ENCODE measurements at places on chromosomes 13 and 19.

GRCh38 chr13:82248762-82249161, 1633.5 kb downstream of the SLITRK1 start:
- no peak for DNase-seq

GRCh38 chr19:42276821-42277220, 7.8 kb downstream of the CIC start:
- no peak for DNase-seq

- DNase-seq = no peak
Measured at GRCh38 chr13:97356592-97356991, 77.4 kb upstream of the RAP2A start.

GRCh38 chr19:7304200-7304599, 10.0 kb upstream of the INSR start:
- DNase-seq = no peak

DNA sequence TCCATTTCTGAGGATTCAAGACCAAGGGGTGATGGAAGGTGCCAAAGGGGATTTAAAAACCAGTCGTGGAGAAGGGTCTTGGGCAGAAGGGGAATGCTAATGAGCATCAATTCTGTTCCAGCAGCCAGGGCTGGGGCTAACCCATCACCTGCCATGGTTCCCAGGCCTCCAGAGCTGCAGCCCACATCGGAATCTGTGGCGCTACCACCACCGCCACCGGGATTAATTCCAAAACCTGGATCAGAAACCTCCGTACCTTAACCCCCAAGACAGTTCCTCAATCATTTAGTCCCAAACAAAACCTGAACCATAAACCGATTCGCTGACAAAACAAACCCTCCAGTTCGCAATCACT, 583 bp downstream of the ZNF615 start:
- peak; percentile 7 for DNase-seq

- peak; percentile 46 for DNase-seq
Measured at GRCh38 chr19:19224852-19225494, 13.2 kb downstream of the NCAN start.

DNA sequence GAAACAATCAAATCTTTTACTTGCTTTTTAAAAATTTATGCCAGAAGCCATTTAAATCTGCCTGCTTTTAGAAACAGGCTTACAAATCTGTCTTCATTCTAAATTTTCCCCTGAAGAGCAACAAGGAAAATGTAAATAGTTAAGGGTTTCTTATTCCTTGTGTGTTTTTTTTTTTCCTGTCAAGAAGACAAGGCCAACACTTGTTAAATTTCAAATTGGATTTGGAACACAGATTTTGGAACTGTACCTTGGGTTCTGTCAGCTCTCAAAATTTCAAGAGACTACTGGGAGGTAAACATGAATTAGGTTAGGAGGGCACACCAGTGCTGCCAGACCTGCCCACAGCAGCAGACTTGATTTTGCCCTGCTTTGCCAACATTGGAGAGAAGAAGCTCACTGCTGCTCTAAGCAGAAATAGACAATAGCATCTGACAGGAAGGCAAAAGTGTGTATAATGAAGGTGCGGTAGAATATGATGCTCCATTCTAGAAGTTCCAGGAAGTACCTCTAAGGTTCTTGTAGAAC, 121.7 kb downstream of the NHLRC3 start:
- no peak for DNase-seq

GRCh38 chr13:65592731-65593130, 1637.4 kb downstream of the PCDH9 start:
- DNase-seq = peak; percentile 60

GRCh38 chr19:6710273-6711077, 10.0 kb downstream of the C3 start:
- no peak for DNase-seq

DNA sequence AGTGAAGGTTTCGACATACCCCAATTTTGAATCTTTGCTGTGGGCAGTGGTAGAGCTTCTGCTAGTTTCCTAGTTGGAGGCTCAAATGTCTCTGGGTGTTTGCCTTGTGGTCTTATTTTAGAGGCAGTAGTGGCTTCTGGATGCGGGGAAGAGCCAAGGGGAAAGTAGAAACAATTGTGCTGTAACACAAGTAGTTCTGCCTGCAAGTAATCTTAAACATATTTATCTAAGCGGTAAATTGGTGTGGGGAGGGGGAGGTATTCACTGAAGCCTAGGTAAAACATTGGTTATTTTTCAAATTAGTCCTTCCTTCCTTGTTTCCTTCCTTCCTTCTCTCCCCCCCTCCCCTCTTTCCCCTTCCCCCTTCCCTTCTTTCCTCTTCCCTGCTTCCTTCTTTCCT, at the start of gene PCDH20:
TSS of gene PCDH20 (minus strand) at position 101 of the 400 bp plus-strand sequence. CDS start 691 bp downstream, outside the sequence.
- no peak for DNase-seq

GRCh38 chr19:6393074-6393982, at the start of gene GTF2F1:
Gene GTF2F1 (minus strand): TSS chr19:6393164. CDS start chr19:6392995, 169 bp downstream.
- DNase-seq = peak; percentile 96

GRCh38 chr13:29752175-29752574, 98.2 kb downstream of the UBL3 start:
- DNase-seq = no peak

- peak; percentile 71 for DNase-seq
Measured at GRCh38 chr13:41577436-41577835, 120.1 kb downstream of the RGCC start.

- no peak for DNase-seq
Measured at GRCh38 chr13:40776681-40777165, 5.7 kb upstream of the MRPS31 start.

DNA sequence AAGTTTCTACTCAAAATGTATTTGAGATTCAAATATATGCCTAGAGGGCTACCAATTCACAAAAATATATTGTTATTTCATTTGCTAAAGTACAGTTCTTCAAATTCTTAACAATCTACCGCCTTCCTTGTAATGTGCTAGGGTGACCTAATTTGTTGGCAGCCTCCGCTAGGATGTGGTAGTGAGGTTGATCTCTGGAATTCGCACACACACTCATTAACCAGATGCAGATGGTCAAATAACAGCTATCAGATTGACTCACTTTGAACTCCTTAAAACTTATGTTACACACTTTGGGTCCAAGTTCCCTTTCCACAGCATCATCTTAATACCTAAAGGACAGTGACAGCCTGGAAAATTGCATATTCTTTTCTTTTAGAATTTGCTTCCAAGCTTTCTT, 367.3 kb downstream of the DCT start:
- DNase-seq = peak; percentile 97

DNA sequence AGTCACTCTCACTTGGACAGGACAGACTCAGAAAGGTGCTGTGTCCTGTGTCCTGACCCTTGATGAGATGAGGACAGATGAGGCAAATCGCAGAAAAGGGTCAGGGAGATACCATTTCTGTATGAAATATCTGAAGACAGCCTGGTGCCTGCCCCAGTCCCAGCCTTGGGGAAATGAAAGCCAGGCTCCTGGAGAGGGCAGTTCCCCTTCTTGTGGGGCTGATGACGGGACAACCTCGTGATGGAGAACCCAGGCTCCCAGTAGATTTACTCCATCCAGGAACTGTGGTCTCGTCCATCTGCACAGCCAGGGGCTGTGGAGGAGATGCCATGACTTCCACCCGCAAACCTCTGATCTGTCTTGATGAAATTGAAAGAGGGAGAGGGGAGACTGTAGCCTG, 13.8 kb downstream of the LILRB1 start:
- no peak for DNase-seq

DNA sequence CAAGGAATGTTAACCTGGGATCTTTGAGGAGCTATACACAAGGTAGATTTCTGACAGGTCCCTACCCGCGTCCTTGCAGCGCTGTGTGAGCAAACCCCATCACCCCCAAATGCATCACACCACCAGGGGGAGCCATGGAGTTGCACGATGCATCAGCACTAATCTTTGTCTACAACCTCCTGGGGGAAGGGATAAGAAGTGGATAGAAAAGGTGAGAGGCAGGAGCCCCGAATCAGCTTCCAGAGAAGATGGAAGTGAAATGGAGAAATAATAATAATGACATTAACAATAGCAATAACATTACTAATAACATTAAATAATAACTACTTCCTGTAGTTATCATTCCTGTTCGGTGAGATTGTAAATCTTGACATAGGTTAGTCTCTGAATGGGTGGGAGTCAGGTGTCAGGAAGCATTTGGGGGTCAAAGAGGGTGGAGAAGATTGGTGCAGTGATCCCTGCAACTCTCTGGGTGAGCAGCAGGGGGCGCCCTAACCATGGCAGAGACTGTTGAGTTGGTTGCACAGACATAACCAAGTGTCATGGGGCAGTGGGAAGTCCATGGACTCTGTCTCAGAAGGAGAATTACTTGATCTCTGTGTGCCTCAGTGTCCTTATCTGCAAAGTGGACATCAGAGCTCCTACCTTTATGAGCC, 16.5 kb downstream of the SIGLEC7 start:
- DNase-seq = peak; percentile 23

DNA sequence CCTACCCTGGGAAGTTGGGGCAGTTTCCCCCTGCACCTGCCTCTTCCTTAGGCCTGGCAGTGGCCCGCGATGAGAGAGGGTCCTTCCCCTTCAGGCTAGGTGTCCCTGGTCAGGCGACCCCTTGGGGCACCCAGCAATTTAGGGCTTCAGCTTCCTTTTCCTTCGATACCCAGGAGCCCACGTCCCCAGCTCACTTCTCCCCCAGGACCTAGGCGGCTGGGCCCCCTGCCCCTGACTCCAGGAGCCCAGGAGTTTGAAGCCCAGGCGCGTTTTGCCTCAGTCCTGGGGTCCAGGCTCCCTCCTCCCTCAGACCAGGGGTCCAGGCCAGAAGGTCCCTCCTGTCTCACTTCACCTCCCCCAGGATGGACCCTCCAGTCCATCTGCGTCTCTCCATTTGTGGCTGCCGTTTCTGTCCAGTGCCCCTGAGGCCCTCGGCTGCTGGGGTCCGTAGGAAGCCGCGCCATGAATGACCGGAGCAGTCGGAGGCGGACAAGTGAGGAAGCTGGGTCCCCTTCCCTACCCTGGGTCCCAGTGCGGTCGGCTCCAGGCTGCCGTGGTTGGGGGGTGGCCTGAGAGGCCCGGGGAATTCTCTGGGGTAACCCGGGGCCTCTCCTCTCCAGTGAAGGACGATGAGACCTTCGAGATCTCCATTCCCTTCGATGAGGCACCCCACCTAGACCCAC, 714 bp downstream of the CCDC106 start:
- no peak for DNase-seq

DNA sequence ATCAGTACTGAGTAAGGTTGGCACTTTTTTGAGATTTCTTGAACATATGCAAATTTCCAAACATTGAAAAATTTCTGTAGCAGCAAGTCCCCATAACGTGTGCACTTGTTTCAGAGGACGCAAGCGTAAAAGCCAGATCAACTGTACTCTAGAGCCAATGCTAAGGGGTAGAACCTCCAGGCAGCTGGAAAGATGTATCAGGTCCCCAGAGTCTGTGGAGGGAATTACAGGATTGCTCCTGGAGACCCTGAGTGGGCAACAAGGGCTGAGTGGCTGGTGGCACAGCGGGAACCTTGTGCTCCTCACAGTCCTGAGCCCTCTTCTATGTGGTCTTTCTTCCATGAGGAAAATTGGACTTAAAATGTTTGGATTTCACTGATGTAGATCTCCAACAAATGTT, 53.9 kb upstream of the AMER2 start:
- no peak for DNase-seq

DNA sequence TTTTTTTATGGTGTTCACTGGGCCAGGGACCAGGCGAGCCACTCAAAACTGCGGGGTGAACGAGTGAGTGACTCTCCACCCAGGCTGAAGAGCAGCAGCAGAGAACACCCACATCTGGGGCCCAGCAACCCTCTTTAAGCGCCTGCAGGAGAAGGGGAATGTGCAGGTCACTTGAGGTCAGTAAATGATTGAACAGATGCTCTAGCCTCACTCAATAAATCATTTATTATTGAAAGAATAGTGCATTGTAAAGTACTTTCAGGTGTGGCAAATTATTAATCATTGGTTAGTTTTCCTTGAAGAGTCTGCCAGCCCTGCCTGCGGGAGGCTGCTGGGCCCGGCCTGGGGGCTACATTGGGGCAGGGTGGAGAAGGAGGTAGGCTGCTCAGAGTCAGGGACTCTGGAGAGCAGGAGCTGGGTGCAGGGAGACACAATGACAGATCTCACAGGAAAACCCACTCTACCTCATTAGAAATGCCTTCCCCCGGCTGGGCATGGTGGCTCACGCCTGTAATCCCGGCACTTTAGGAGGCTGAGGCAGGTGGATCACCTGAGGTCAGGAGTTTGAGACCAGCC, 42.5 kb downstream of the ABCC4 start:
- DNase-seq = no peak

DNA sequence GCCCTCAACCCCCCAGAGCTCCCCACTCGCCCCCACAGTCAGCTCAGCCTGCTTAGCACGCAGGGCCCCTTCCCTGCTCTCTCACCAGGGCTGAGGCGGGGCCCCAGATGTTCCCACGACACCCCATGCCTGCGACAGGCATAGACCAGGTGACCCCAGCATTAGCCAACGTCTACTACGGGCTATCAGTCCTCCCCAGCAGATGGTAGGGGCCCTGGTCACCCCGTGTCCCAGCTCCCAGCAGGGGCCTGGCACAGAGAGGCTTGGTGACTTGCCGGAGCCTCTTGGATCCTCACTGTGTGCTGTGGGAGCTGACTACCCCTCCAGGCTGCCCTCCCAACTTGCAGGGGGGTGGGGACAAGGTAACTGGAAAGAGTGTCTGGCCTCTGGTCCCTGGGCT, 80.6 kb downstream of the KDM4B start:
- DNase-seq = no peak

DNA sequence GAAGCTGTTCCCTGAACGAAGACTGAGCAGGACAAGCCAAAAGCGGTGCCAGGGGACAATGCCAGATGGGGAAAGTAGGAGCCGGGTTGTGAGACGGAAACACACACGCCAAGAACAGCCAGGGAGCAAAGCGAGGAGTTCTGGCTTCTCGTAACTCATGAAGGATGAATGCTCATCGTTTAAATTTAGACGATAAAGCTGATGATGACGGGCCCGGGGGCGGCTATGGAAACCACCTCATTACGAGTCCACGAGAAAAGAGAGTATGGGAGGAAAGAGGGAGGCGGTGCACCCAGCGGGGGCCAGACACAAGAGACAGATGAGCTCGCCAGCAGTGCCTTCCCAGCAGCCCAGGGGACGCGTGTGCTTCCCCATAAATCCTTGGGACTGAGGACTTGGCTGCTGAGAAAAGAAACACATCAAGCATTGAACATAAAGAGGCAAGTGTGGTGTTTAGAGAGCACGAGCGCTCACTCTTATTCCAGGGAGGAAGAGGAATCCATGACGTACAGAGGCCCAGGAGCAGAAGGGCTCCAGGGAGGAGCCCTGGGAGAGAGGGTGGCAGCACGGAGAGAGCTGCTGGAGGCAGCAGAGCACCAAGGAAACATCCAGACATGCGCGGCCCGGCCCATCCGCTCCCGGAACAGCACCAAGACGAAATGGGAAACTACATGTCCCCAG, 70.7 kb downstream of the EPS15L1 start:
- DNase-seq = peak; percentile 16

- DNase-seq = no peak
Measured at GRCh38 chr19:17455308-17456123, 5.2 kb downstream of the NXNL1 start.

GRCh38 chr19:41222240-41222639, 3.2 kb downstream of the AXL start:
- DNase-seq = no peak
